ENCODE measurements at places on chromosomes 4 and X.

GRCh38 chr4:180710628-180711337 is 1532.4 kb upstream of the TENM3 start:
- H3K27ac ChIP-seq = no peak overlapping the region
- no peaks in the 10 kb centered on the region for H3K27me3 ChIP-seq
- no peaks in the 10 kb centered on the region for H3K4me1 ChIP-seq
- no peak overlapping the region for H3K4me3 ChIP-seq
- DNase-seq = no peak
- H3K36me3 ChIP-seq = no peaks in the 10 kb centered on the region

- peak within 1 kb of the TSS; percentile 78 for H3K27ac ChIP-seq
- DNase-seq = peak; percentile 67
- H3K27me3 ChIP-seq = no peaks in the 10 kb centered on the region
- H3K4me3 ChIP-seq = peak within 1 kb of the TSS; percentile 90
- no peaks in the 10 kb centered on the region for H3K36me3 ChIP-seq
- H3K4me1 ChIP-seq = peaks cover 12% of the 10 kb centered on the region
These were observed at the start of gene MSN for GRCh38 chrX:65667503-65668376. TSS of gene MSN (plus strand) at chrX:65667654. CDS start at chrX:65667842, 188 bp downstream.

GRCh38 chr4:133808151-133808550 is 393.4 kb downstream of the PABPC4L start:
- no peaks in the 10 kb centered on the region for H3K36me3 ChIP-seq
- no peaks in the 10 kb centered on the region for H3K4me1 ChIP-seq
- DNase-seq = no peak
- no peaks in the 10 kb centered on the region for H3K27me3 ChIP-seq
- H3K4me3 ChIP-seq = no peak overlapping the region
- no peak overlapping the region for H3K27ac ChIP-seq

GRCh38 chr4:8836664-8837171 is 34.9 kb downstream of the HMX1 start:
- H3K4me3 ChIP-seq = no peak overlapping the region
- DNase-seq = no peak

- no peaks in the 10 kb centered on the region for H3K36me3 ChIP-seq
- H3K27me3 ChIP-seq = no peaks in the 10 kb centered on the region
- H3K4me3 ChIP-seq = no peak overlapping the region
- no peak overlapping the region for H3K27ac ChIP-seq
These were observed 588.2 kb upstream of the ADGRL3 start for GRCh38 chr4:60611762-60612496.

DNA sequence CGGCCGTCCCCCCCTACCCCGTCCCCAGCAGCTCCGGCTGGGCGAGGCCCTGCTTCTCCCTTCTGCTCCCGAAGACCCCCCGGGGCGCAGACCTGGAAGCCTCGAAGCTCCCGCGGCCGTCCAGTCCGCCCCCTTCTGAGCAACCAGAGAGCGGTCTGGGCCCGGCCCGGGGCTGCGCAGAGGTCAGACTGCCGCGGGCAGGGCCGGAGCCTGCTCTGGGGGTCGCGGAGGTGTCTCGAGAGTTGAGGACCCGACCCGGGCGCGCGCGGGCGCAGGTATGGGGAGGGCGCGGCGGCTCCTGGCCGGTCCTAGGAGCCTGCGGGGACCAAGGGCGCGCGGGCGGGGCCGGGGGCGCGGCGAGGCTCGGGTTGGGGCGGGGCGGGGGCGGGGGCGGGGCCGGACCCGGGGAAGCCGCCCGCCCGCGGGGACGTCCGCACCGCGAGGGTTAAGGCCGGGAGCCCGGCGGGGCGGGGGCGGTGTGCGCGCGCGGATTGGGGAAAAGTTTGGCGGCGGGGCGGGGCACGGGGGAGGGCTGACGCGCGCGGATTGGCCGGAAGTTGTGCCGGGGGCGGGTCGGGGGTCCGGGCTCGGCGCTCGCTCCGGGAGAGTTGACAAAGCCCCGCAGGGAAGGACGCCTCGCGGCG is at the start of gene FGFRL1:
TSS of gene FGFRL1 (plus strand) at position 605 of the 644 bp plus-strand sequence. CDS start 860 bp downstream, outside the sequence.
- peaks cover 2% of the 10 kb centered on the region for H3K27me3 ChIP-seq
- peak within 1 kb of the TSS; percentile 68 for H3K27ac ChIP-seq
- peak; percentile 90 for DNase-seq
- peak within 1 kb of the TSS; percentile 80 for H3K4me3 ChIP-seq
- H3K4me1 ChIP-seq = peaks cover 38% of the 10 kb centered on the region

DNA sequence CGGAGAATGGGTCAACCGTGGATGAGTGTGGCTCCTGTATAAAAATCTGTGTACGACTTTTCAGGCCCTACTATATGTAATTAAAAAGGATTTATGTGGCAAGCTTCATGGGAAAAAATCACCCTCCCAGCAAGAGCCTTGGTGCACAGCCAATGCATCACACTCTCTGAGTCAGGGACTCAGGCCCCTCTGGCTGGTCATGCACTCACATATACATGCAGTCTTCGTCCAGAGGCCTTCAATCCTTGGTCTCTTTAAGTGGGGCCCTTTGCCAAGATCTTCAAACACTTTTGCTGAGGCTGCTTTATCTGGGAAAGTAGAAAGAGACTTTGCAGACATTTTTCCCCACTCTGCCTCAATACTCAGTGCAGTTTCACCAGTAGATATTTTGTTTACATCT is 311.4 kb upstream of the FSTL5 start:
- no peak overlapping the region for H3K4me3 ChIP-seq
- no peak overlapping the region for H3K27ac ChIP-seq
- H3K4me1 ChIP-seq = no peaks in the 10 kb centered on the region

GRCh38 chr4:167129146-167129545 is 105.1 kb downstream of the SPOCK3 start:
- H3K27me3 ChIP-seq = no peaks in the 10 kb centered on the region
- H3K36me3 ChIP-seq = no peaks in the 10 kb centered on the region
- H3K4me3 ChIP-seq = no peak overlapping the region
- no peak overlapping the region for H3K27ac ChIP-seq
- H3K4me1 ChIP-seq = no peaks in the 10 kb centered on the region

DNA sequence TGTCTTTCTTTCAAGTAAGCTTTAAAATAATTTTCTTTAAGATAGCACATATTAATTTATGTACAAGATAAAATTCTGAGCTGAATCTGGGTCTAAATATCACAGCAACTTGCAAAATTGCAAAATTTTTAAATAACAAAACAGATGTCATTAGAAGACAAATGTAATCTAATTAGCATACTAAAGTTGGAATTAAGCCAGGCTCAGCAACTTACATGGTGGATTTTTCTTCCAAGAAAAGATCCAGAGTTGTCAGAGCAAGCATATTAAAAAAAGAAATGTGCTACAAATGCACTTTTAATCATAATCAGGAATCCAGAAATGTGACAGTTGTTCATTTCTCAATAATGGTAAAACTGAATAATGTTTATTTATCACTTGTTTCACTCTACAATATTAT is 906.9 kb upstream of the INTU start:
- H3K27me3 ChIP-seq = no peaks in the 10 kb centered on the region
- H3K4me1 ChIP-seq = no peaks in the 10 kb centered on the region
- no peak overlapping the region for H3K27ac ChIP-seq
- H3K36me3 ChIP-seq = no peaks in the 10 kb centered on the region
- DNase-seq = no peak
